ENCODE measurements at places on chromosomes 2 and 18. TPM values are rescaled to one million over a fixed set of nuclear protein-coding genes. Genes with fewer than 3 reads are reported as not detected.
A peak's percentile ranks its signal among the peaks of the same experiment; 100 is the strongest.

MYO1B gene
- 63.2 TPM for total RNA-seq

ESPNL gene
- total RNA-seq = 0.25 TPM

SPATA3 gene
- not detected for total RNA-seq

ST8SIA5 gene
- 0.58 TPM for total RNA-seq

PLEK gene
- total RNA-seq = 7.8 TPM

ACYP2 gene
- 10.8 TPM for total RNA-seq

- DNase-seq = no peak
Measured at GRCh38 chr18:74463254-74463653, 6.1 kb upstream of the DIPK1C start.

DNA sequence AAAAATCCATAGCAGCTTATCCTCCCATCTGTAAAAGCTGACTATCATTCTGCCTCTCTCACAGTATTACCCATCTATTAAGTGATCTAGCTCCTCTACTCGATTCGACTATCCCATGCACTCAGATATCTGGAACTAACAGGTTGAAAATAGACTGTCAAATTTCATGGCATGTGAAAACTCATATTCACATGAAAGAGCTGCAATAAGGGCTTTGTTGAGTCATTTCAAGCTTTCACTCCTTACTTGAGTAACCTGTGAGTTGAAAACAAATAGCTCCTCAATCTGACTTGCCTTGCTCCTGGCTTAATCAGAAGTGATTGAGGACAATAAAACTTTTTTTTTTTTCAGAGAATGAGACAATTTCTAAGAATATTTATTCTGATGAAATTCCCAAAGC, 192.4 kb upstream of the ERBB4 start:
- DNase-seq = no peak

DNA sequence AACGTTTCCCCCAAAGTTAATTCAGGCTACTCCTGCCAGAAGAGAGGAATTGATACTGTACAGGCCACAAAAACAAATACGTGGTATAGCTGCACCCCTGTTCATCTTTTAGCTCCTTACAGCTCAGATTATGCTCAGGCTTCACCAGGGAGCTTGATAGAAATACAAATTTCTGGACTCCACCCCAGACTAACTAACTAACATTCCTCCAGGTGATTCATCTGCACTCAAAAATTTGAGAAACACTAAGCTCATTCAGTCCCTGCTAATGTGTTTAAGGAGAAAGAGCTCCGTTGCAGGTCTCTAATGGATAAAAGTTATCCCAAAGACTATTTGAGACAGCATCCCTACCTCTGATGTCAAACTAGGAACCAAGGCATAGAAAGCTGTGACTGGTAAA, 36.8 kb upstream of the UNC80 start:
- DNase-seq = no peak

- no peak for DNase-seq
Measured at GRCh38 chr2:128589681-128590080, 271.0 kb upstream of the HS6ST1 start.

- no peak for DNase-seq
Measured at GRCh38 chr2:168059758-168060157, 187.6 kb downstream of the STK39 start.

DNA sequence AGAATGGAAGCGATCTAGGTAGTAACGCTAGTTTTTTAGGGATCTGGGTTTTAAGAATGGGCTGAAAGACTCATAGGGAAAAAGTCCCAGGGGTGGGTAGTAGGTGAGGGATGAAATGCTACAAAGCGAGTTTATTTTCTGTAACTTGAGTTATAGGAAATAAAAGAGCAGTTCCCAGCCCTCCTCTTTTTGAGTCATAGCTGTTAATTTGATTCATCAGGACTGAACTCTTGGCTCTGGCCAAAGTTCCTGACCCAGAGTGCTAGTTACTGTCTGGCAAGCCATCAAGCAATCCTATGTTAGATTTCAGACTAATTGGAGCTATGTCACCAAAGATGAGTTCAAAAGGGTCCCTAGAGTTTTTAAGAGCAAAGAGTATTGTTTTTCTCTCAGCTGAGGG, 17.4 kb upstream of the NOSTRIN start:
- DNase-seq = no peak

GRCh38 chr18:69948919-69949537, 1.4 kb upstream of the CD226 start:
- DNase-seq = peak; percentile 53

DNA sequence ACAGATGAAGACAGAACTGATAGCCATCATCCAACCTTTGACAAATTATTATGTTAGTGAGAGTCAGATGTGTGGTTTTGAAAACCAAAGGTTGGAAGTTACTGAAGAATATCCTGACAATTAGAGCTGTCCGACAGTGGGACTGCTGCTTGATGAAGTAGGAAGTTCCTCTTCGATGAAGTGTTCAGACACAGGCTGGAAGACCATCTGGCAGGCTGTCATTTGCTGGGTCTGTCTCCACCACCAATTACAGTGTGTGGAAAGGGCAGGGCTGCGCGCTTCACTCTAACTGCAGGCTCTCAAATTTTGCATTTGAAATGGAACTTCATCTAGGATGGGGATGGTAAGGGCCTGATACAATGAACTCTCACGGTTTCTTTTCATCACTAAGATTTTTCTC, 313.8 kb downstream of the PIK3C3 start:
- no peak for DNase-seq

GRCh38 chr18:11591957-11592356, 17.4 kb upstream of the SLC35G4 start:
- no peak for DNase-seq

- no peak for DNase-seq
Measured at GRCh38 chr2:210428393-210429179, 48.0 kb downstream of the LANCL1 start.

- DNase-seq = no peak
Measured at GRCh38 chr18:42392926-42393325, 437.9 kb downstream of the PIK3C3 start.

GRCh38 chr2:1925928-1926327, 181.6 kb upstream of the PXDN start:
- no peak for DNase-seq

GRCh38 chr2:199987586-199987985, 32.2 kb downstream of the MAIP1 start:
- DNase-seq = no peak

DNA sequence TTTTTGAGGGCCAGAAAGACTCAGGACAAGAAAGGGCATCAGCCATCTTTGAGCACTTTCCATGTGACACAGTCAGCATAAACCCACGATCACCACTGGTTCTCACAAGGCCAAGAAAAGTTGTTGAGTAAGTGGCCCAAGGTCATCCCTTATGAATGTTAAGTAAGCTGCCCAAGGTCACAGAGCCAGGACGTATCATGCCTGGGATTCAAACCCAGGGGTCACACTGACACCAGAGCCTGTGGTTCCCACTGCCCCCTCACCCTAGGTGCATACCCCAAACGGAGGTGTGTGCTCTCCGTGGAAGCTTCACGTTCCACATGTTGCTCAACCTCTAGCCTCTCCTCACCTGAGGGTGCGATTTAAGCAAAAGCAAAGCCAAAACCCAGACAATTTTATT, 2.3 kb upstream of the CTIF start:
- no peak for DNase-seq

DNA sequence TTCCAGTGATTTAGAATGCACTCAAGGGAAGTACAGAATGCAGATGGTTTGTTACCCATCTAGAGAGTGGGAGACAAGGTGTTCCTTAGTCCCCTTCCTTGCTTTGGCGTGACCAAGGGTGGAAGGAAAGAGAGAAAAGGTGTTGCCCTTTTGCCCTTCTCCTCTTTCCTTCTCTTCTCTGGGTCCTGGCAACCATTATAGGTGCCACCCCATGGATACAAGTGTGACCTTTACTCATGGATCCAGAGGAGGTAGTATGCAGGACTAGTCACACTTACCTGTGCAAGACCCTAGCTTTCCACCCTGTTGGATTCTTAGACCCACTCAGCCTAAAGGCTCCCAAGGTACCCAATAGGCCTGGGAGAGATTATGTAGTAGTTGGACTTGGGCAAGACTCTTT, 11.6 kb upstream of the RBFA start:
- DNase-seq = no peak

GRCh38 chr18:2856547-2857170, 9.9 kb downstream of the EMILIN2 start:
- no peak for DNase-seq

- no peak for DNase-seq
Measured at GRCh38 chr2:73963385-73964120, 21.2 kb upstream of the TET3 start.

GRCh38 chr2:72003124-72003523, 144.5 kb downstream of the CYP26B1 start:
- DNase-seq = no peak

Measured in left colon (tissue), 2 donors.